NCI-H1436 (cell line): ENCODE measurements at places on chromosomes 3 and 15.

- no peak for DNase-seq
These were observed 143.6 kb downstream of the USP13 start for GRCh38 chr3:179796421-179796820.

DNA sequence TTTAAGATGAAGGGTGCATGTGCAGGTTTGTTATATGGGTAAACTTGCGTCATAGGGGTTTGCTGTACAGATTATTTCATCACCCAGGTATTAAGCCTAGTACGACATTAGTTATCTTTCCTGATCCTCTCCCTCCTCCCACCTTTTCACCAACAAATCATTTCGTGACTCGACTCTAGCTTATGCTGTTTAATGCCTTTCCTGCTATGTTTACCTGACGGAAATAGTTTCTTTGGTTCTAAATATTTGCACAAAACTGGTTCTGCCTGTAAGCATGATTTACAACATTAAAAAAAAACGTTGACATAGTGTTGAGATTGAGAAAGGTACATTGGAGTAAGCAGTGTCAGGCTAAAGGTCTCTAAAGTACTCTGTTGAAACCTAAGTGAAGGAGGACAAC is 2.4 kb downstream of the GNL3 start:
- DNase-seq: no peak

- DNase-seq: no peak
These were observed 12.2 kb downstream of the MUC20 start for GRCh38 chr3:195732940-195733339.

DNA sequence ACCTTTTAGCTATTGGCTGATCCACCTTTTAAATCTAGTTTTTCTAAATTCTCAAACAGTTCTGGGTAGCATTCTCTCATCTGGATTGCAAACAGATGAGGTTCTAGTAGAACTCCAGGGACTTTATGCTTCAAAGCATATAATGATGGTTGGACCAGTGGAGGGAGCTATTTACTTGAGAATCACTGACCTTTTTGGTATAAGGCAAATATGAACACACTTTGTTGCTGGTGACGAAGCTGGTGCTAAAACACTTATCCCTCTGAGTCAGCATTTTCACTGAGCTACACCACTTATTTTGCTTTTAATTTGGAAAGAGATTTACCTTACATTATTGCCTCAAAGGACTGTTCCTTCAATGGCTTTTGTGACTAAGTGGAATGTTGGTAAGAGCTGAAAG is 58.6 kb upstream of the SLITRK3 start:
- DNase-seq: peak; percentile 29

DNA sequence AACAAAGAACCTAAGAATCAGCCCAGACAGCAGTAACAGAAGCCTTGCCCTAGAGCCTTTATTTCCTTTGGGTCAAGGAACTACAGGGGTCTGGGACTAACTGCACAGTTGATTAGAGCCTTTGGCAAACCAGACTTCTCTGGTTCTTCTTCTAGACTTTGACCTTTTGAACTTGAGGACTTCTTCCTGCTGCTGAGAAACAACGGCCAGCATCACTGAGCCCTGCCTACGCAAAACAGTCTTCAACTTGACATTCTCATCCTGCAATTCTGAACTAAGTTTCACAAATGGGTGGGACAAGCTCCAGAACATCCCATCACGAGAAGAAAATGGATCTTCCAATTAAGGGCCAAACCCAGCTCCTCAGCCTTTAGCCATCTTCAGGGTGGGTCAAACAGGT is 31.4 kb downstream of the CMTM6 start:
- no peak for DNase-seq

DNA sequence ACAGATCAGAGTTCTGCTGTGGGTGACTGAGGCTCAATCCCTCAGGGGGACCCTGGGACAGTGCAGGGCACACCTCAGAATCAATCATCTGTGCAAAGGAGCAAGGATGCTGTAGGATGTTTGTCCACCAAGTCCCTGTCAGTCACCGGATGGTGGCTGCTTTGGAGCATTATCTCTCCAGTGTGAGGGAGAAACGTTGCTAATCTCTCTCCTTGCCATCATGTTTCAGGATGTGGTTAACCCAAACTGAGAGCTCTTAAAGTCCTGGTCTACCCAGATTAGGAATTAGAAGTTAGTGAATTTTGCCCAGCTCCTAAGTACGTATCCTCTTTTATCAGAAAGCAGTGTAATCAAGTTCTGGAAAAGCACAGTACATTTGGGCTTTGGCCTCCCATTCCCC is 26.2 kb upstream of the LRRC3B start:
- DNase-seq: no peak

- DNase-seq: no peak
These were observed 40.5 kb downstream of the ANO10 start for GRCh38 chr3:43581343-43581742.

- no peak for DNase-seq
These were observed 135.7 kb downstream of the MEIS2 start for GRCh38 chr15:36964626-36965025.

- no peak for DNase-seq
These were observed 6.5 kb downstream of the GCSAM start for GRCh38 chr3:112126511-112126911.

GRCh38 chr3:177335728-177336127 is 138.4 kb upstream of the TBL1XR1 start:
- no peak for DNase-seq

- no peak for DNase-seq
These were observed 52.7 kb upstream of the SPATA12 start for GRCh38 chr3:57007521-57008460.

- DNase-seq: no peak
These were observed at the start of gene SPATA12 for GRCh38 chr3:57060089-57060821. Gene SPATA12 (plus strand): TSS chr3:57060664. CDS start chr3:57073695, 13,031 bp downstream.

DNA sequence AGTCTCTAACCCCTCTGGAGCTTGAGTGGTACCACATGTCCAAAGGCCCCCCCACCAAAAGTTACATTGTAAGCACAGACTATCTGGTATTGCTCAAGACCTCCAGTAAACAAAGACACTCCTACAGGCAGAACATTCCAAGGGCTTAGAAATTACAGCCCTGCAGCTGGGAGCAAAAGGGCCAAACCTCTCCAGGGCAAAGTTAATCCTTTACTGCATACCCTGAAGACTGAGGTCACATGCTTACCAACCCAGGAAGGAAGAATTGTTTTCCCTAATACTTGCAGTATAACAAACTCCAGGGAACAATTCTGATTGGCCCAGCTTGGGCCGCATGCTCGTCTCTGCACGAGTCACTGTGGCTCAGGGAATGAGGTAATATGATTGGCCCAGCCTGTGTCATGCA is 266.1 kb upstream of the NR2F2 start:
- DNase-seq: no peak

GRCh38 chr3:16072420-16073110 is 101.9 kb upstream of the GALNT15 start:
- no peak for DNase-seq
